Hypothalamus (tissue), 51 donors: ENCODE measurements at places on chromosomes 3 and 15.

DNA sequence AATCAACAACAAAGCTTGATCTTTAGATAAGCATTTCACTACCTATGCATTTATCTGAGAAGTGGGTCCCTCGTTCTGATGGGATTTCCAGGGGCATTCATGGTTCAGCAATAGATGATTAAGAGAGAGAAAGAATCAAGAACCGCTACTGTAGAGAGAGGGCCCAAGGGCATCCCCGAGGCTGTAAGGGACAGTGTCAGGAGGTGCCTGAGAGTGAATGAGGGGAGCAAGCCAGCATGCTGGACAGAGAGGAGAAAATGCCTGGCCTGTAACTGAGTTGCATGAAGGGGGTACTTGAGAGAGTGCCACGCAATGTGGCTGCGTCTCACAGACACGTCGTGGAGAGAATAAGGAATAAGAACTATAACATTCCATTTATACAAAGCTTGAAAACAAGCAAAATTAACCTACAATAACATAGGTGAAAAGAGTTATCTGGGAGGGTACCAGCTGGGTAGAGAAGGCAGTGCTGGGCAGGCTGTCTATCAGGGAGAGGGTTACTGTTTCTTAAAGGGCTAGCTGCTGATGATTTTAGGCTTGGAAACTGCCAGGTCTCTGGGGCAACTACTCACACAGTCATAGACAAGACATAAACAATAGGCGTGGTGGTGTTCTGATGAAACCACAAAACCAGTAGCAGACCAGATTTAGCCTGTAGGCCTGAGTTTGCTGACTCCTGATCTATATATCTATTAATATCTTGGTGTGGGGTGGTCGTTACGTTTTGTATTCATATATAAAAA lies 374.6 kb upstream of the CFAP20DC start:
- DNase-seq, result no peak

GRCh38 chr3:191499307-191500080 lies 38.5 kb downstream of the PYDC2 start:
- peak; percentile 35 for DNase-seq

DNA sequence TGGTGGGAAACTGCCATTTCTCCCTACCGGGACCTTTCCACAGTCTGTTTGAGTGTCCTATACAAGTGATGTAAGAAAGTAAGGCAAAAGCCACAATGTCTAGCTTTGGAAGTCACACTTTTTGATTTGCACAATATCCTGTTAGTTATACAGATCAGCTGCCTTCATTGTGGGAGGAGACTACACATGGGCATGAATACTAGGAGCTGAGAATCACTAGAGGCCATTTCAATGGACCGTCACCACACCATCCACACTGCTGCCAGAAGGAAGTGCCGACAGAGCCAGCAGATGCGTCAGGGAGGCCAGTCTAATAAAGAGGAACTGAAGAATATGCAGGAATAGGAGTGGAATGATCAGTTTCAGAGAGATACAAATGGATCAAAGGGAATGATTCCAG lies 65.8 kb downstream of the SCN11A start:
- DNase-seq, result no peak

- no peak for DNase-seq
Observed at GRCh38 chr3:45140141-45140769, 5.9 kb downstream of the CDCP1 start.

- DNase-seq, result no peak
Observed at GRCh38 chr3:95721938-95722337, 1092.5 kb upstream of the EPHA6 start.
